ENCODE measurements at places on chromosomes 1 and 21.
A peak's percentile ranks its signal among the peaks of the same experiment; 100 is the strongest.

GRCh38 chr21:42403611-42404231 lies at the start of gene UBASH3A:
Gene UBASH3A (plus strand): TSS chr21:42403902. CDS start chr21:42403946, 44 bp downstream.
- peaks cover 42% of the 10 kb centered on the region for H3K4me1 ChIP-seq
- peak within 1 kb of the TSS; percentile 66 for H3K4me3 ChIP-seq
- peak; percentile 87 for DNase-seq
- peak within 1 kb of the TSS; percentile 89 for H3K27ac ChIP-seq
- peaks cover 4% of the 10 kb centered on the region for H3K36me3 ChIP-seq

DNA sequence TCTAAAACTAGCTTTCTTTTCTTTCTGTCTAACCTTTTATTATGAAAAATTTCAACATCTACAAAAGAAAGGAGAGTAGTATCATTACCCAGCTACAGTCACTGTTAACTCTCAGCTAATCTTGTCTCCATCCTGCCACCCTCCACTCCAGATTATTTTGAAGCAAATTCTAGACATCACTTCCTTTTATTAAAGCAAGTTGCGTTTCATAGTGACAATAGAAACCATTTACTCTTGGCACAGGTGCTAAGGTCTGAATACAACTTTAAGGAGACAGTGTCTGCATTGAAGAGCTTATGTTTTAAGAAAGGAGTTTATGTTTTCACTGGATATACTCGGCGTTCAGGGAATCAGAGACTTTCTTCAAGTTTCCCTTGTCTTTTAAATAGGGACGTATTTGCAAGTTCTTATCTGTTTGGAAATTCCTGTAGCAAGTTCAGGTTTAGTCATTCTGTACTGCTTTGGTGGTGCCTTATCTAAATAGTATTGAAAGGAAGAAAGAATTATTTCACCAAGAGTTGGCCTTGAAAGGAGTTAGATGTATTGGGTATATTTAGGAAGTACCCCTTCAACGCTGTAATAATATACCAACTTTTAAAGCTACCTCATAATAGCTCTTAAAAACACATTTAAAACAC lies 42.7 kb downstream of the ITSN1 start:
- H3K4me3 ChIP-seq = no peak overlapping the region
- H3K27me3 ChIP-seq = no peaks in the 10 kb centered on the region
- no peak for DNase-seq
- H3K36me3 ChIP-seq = no peaks in the 10 kb centered on the region
- no peak overlapping the region for H3K27ac ChIP-seq

DNA sequence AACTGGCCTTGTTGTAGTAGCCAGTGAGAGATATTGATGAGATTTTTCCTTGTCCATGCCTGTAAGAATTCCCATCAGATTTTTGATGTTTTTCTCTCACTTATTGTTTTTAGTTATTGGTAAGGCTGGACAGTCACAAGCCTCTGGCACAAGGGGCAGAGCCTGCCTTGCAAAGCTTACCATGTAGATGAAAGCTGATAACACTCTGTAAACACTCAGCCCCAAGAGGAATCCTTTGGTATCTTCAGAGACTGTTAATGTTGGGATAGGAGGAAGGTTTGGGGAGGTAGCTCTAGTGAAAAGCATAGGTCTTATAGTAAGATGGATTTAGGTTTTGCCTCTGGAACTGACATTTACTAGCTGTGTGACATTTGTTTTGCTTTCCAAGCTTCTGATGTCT lies 37.7 kb downstream of the MARK1 start:
- H3K4me1 ChIP-seq = no peaks in the 10 kb centered on the region
- no peak overlapping the region for H3K4me3 ChIP-seq
- DNase-seq = no peak
- H3K27me3 ChIP-seq = no peaks in the 10 kb centered on the region
- no peaks in the 10 kb centered on the region for H3K36me3 ChIP-seq

DNA sequence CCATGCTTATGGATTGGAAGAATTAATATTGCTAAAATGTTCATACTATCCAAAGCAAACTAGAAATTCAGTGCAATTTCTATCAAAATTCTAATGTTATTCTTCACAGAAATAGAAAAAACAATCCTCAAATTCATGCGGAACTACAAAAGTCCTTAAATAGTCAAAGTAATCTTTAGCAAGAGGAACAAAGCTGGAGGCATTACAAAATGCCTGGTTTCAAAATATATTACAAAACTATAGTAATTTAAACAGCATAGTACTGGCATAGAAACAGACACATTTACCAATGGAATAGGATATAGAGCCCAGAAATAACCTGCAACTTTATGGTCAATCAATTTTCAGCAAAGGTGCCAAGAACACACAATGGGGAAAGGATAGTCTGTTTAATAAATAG lies 3.8 kb downstream of the CTSS start:
- DNase-seq = no peak
- no peaks in the 10 kb centered on the region for H3K27me3 ChIP-seq
- peaks cover 9% of the 10 kb centered on the region for H3K4me1 ChIP-seq
- H3K4me3 ChIP-seq = no peak overlapping the region
- H3K36me3 ChIP-seq = peaks cover 17% of the 10 kb centered on the region

GRCh38 chr1:37009521-37009920 lies 24.8 kb downstream of the GRIK3 start:
- DNase-seq = no peak
- no peak overlapping the region for H3K4me3 ChIP-seq
- H3K27ac ChIP-seq = no peak overlapping the region
- H3K36me3 ChIP-seq = no peaks in the 10 kb centered on the region
- H3K4me1 ChIP-seq = no peaks in the 10 kb centered on the region

DNA sequence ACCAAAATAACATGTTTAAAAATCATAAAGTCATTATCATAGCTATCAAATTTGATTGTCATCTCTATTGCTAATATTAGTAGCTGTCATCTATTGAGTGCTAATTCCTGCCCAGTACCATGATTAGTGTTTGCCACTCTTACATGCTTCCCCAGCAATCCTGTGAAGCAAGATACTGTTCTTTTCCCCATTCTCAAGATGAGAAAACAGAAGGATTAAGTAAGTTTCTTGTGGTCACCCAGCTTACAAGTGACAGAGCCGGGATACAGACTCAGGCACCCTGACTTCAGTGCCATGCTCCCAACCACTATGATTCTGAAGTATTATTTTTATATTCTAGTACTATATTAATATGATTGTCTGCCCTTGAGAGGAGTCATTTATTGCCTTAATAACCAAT lies 36.5 kb downstream of the LRRC8C start:
- no peaks in the 10 kb centered on the region for H3K27me3 ChIP-seq
- no peak for DNase-seq
- peaks cover 45% of the 10 kb centered on the region for H3K4me1 ChIP-seq
- H3K36me3 ChIP-seq = no peaks in the 10 kb centered on the region
- no peak overlapping the region for H3K4me3 ChIP-seq
- H3K27ac ChIP-seq = no peak overlapping the region

DNA sequence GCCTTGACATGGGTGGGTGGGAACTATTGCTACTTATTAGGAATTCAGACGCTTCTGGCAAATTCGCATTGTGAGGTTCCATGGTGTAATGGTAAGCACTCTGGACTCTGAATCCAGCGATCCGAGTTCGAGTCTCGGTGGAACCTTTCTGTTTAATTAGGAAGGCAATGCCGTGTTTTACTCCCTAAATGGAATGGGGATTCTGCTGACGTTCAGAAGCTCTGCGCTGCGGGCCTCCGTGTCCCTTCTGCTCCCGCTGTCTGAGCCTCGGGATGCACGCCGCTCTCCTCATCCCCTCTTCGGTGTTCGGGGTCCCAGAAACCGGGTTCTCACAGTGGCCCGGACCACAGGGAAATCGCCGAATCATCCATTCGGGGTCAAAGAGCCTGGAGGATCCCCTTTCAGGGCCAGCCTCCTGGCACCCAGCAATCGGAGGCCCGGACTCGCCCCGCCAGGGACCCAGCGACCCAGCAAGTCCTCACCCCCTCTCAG lies 280.3 kb downstream of the FAM72C start:
- H3K36me3 ChIP-seq = no peaks in the 10 kb centered on the region
- no peak overlapping the region for H3K27ac ChIP-seq
- no peak overlapping the region for H3K4me3 ChIP-seq
- H3K27me3 ChIP-seq = no peaks in the 10 kb centered on the region
- H3K4me1 ChIP-seq = no peaks in the 10 kb centered on the region

DNA sequence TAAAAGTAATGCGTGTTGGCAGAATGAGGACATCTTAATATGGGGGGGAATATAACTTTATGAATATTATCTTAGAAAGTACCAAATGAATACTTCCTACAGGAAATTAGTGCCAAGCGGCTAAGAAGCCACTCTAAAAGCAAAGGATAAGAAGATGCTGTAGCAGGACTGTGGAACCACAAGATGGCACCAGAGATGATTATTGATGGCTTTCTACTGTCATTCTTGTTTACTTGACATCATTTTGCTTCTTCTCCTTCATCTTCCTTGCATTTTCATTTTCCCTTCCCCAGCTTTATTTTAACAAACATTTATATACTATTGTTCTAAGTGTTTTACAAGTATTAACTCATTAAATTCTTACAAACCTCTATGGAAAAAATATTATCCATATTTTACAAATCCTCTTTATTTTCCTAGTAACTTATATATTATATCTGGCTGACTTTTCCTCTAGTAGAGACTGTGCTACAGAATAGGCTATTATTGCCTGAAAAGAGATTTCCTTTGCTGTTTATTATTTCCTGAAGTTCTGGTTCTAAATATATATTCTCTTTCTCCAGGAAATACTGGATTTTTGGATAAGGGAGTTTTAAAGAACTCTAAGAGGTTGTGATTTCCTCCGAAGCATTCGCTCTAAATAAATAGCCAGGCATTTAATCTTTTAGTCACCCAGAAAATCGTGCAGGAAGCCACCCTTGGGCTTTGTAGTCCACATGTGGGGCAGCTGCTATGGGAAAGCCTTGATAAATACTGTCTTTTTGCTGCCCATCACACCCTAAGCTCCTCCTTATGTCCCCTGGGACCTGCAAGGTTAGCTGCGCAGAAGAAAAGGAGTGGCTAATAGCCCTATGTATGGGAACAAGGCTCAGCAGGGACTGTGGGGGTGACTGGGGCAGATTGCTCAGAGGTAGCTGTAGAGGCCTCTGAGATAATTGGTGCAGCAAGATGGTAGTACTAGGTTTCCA lies 69.8 kb downstream of the TPR start:
- H3K27me3 ChIP-seq = no peaks in the 10 kb centered on the region
- H3K27ac ChIP-seq = peak overlapping the region; percentile 58
- peak; percentile 34 for DNase-seq
- H3K4me3 ChIP-seq = no peak overlapping the region
- peaks cover 83% of the 10 kb centered on the region for H3K4me1 ChIP-seq

GRCh38 chr1:94986783-94987182 lies 59.9 kb upstream of the CNN3 start:
- H3K36me3 ChIP-seq = no peaks in the 10 kb centered on the region
- DNase-seq = no peak
- H3K27me3 ChIP-seq = no peaks in the 10 kb centered on the region
- H3K4me1 ChIP-seq = no peaks in the 10 kb centered on the region
- no peak overlapping the region for H3K4me3 ChIP-seq

DNA sequence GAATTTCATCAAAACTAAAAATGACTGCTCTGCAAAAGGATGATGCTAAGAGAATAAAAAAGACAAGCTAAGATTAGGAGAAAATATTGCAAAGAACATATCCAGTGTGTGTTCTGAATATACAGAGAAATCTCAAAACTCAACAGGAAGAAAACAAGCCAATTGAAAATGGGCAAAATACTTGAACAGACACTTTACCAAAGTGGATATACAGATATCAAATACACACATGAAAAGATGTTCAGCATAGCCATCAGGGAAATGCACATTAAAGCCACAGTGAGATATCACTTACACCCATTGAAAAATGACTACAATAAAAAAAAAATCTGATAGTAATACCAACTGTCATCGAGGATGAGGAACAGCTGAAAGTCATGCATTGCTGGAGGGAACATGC lies 21.3 kb downstream of the PRMT2 start:
- no peaks in the 10 kb centered on the region for H3K27me3 ChIP-seq
- H3K4me3 ChIP-seq = no peak overlapping the region
- peaks cover 4% of the 10 kb centered on the region for H3K4me1 ChIP-seq
- no peak for DNase-seq

- H3K4me1 ChIP-seq = peaks cover 12% of the 10 kb centered on the region
- DNase-seq = no peak
- H3K4me3 ChIP-seq = no peak overlapping the region
- H3K36me3 ChIP-seq = no peaks in the 10 kb centered on the region
- no peak overlapping the region for H3K27ac ChIP-seq
Measured at GRCh38 chr1:213017447-213018273, 2.0 kb upstream of the ANGEL2 start.

- no peaks in the 10 kb centered on the region for H3K36me3 ChIP-seq
- no peak overlapping the region for H3K4me3 ChIP-seq
- no peaks in the 10 kb centered on the region for H3K27me3 ChIP-seq
- DNase-seq = no peak
- no peak overlapping the region for H3K27ac ChIP-seq
Measured at GRCh38 chr1:178537382-178538090, 24.6 kb downstream of the TEX35 start.

DNA sequence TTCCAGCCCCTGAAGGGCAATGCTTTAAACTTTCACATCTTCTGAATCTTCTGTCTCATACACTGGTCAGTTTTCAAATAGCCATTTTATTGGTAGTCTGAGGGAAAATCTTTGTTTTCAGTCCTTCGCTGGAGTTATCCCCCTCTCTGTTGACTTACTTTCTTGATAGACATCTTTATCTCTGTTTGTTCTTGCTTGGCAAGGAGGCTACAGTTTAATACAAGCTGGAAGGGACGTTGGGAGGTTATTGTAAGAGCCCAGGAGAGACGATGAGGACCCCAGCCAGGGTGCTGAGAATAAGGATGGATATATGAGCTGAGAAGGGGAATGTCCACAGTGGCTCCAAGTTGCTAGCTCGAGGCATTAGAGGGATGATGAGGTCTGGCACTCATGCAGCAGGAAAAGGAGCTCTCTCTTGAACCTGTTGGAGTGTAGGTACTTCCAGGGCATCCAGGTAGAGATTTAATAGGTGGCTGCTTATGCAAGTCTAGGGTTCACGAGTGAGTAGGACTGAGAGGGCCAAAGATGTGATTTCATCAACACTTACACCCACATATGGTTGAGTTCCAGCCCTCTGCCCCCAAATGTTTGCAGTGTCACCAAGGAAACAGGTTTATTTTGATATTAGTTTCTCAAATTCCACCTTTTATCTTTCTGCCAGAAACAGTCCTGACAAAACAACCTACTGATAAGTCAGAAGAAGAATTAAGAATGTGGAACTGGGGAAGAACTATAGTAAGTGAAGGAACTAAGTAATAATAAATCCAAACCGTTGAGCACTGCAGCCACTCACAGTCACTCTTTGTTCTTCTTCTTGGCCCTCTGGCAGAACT lies 237.3 kb upstream of the PROX1 start:
- no peak overlapping the region for H3K27ac ChIP-seq
- no peaks in the 10 kb centered on the region for H3K4me1 ChIP-seq
- no peak for DNase-seq
- no peak overlapping the region for H3K4me3 ChIP-seq
- H3K36me3 ChIP-seq = no peaks in the 10 kb centered on the region

- no peaks in the 10 kb centered on the region for H3K27me3 ChIP-seq
- H3K27ac ChIP-seq = no peak overlapping the region
- H3K4me1 ChIP-seq = no peaks in the 10 kb centered on the region
- DNase-seq = no peak
Measured at GRCh38 chr1:70383483-70383882, 27.6 kb upstream of the CTH start.

- no peak overlapping the region for H3K4me3 ChIP-seq
- H3K36me3 ChIP-seq = peaks cover 68% of the 10 kb centered on the region
- H3K4me1 ChIP-seq = peaks cover 36% of the 10 kb centered on the region
- H3K27me3 ChIP-seq = no peaks in the 10 kb centered on the region
- no peak for DNase-seq
- no peak overlapping the region for H3K27ac ChIP-seq
Measured at GRCh38 chr1:182580736-182581135, 8.3 kb downstream of the RNASEL start.
